BJ (cell line): ENCODE measurements at places on chromosomes 7 and 10.

DNA sequence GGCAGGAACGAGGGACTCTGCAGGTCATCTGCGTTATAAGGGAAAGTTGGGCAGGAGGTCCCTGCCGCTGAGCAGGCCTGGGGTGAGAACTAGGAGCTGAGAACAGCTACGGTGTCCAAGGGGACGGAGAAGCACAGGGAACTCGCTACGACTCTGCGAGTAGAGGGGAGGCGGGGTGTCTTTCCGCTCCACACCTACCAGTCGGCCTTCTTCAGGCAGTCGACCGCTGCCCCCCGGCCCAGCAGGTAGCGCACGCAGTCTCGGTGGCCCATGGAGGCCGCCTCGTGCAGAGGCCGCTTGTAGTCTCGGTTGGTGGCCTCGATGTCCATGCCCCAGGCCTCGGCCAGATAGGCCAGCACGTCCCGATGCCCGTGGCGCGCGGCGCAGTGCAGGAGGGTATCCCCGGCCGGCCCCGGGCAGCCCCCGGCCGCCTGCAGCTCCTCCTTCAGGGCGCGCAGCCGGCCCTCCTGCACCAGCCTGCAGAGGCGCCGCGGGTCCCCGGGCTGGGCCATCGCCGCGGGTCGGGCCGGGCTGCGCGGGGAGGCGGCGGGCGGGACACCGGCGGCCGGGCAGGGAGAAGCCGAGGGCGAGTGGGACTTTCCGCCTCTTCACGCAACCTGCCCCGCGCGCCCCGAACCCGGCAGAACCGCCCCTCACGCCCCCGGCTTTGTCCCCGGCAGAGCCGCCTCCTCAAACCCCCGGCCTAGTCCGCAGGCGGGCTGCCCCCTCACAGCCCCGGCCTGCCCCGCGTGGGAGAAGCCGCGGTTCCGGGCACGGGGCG, 660 bp downstream of the ANKRD16 start:
- no peak for DNase-seq

DNA sequence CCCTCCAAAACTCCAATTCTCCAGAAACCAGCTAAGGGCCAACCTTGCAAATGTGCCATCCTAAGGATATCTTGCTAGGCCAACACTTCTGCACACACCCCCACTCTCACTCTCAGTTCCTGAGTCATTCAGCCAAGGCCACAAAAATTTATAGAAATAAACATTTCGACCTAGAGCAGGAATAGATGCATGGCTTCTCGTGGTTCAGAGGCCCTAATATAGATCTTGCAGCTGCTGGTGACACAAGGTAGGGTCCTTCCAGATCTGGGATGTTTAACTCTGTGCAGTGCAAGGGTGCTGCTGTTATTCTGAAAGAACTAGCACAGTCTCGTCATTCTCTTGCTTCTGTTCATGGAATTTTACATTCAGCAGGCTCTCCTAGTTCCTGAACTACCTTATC, 369.3 kb downstream of the CALN1 start:
- no peak for DNase-seq

- no peak for DNase-seq
These were observed 10.6 kb downstream of the GPR146 start for GRCh38 chr7:1054861-1055450.

DNA sequence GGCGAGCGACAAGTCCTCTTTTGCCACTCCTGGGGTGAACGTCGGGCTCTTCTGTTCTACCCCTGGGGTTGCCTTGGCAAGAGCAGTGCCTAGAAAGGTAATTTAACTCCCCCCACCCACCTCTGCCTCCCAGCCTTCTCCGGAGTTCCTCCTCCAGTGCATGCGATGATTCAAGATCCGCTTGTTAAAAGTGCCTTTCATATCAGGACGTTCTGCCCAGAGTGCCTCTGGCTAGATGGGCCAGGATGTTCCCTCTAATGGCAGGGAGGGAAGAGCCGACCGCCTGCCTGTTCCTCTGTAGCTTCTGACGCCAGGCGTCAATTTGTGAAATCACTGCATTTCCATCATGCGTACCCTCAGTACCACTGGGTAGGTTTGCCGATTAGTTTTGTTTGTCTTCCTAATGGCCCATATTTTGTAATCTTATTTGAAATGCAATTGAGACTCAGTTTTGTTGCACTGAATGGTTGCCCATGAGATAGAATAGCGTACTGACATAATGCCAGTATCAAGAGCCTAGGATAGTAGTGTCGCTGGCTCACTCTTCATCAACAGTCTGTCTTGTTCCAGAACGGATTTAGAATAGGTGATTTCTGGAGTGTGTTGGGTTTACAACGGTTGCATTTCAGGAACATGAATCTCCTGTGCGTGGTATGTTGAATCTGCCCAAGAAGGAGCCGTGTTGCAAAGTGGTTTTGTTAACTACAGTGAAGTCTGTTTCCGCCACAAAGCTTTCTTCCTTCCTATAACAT, 13.5 kb downstream of the ECHDC3 start:
- no peak for DNase-seq

GRCh38 chr7:114432061-114432460, 17.4 kb downstream of the FOXP2 start:
- DNase-seq = no peak

GRCh38 chr7:4575254-4575653, 106.8 kb upstream of the FOXK1 start:
- DNase-seq = no peak
